ENCODE measurements at places on chromosomes 11 and 22. TPM values are rescaled to one million over a fixed set of nuclear protein-coding genes. Genes with fewer than 3 reads are reported as not detected.
A peak's percentile ranks its signal among the peaks of the same experiment; 100 is the strongest.

- no peak for DNase-seq
- no peaks in the 10 kb centered on the region for H3K36me3 ChIP-seq
- no peaks in the 10 kb centered on the region for H3K4me1 ChIP-seq
- H3K4me3 ChIP-seq = no peak overlapping the region
These were observed 104.6 kb downstream of the ATXN10 start for GRCh38 chr22:45776313-45776585.

DNA sequence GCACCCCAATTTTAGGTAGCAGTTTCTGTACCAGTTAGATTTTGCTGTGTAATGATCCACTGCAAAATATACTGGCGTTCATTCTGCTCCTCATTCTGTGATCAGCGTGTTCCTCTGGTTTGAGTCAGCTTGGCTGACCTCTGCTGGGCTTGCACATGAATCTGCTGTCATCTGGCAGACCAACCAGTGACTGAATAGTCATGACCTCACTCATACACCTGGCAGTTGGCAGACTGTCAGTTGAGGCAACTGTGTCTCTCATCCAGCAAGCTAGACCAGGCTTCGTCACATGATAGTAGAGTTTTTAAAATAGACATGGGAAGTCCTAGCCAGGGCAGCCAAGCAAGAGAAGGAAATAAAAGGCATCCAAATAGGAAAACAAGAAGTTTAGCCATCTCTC is 316.3 kb upstream of the LARGE1 start:
- H3K27me3 ChIP-seq = no peaks in the 10 kb centered on the region
- no peaks in the 10 kb centered on the region for H3K36me3 ChIP-seq
- DNase-seq = no peak
- H3K4me3 ChIP-seq = no peak overlapping the region

- H3K27ac ChIP-seq = no peak overlapping the region
- H3K4me1 ChIP-seq = no peaks in the 10 kb centered on the region
- no peaks in the 10 kb centered on the region for H3K27me3 ChIP-seq
- DNase-seq = no peak
These were observed 225.1 kb downstream of the SWAP70 start for GRCh38 chr11:9888938-9889337.

- H3K27me3 ChIP-seq = no peaks in the 10 kb centered on the region
- no peak overlapping the region for H3K27ac ChIP-seq
- no peaks in the 10 kb centered on the region for H3K4me1 ChIP-seq
- H3K36me3 ChIP-seq = no peaks in the 10 kb centered on the region
These were observed 474.1 kb downstream of the MN1 start for GRCh38 chr22:27327497-27327896.

- H3K27ac ChIP-seq = peak overlapping the region; percentile 92
- DNase-seq = no peak
- H3K4me3 ChIP-seq = peak overlapping the region; percentile 90
- peaks cover 34% of the 10 kb centered on the region for H3K4me1 ChIP-seq
- peaks cover 19% of the 10 kb centered on the region for H3K36me3 ChIP-seq
- no peaks in the 10 kb centered on the region for H3K27me3 ChIP-seq
These were observed 935 bp downstream of the LAMTOR1 start for GRCh38 chr11:72102162-72102561.

GRCh38 chr11:120384476-120384875 is 48.3 kb downstream of the ARHGEF12 start:
- H3K27ac ChIP-seq = no peak overlapping the region
- no peak overlapping the region for H3K4me3 ChIP-seq
- peaks cover 56% of the 10 kb centered on the region for H3K4me1 ChIP-seq
- H3K36me3 ChIP-seq = no peaks in the 10 kb centered on the region

- peak overlapping the region; percentile 82 for H3K27ac ChIP-seq
- no peaks in the 10 kb centered on the region for H3K27me3 ChIP-seq
- peaks cover 23% of the 10 kb centered on the region for H3K4me1 ChIP-seq
- DNase-seq = peak; percentile 19
These were observed 121.9 kb upstream of the MTMR2 start for GRCh38 chr11:96045622-96046456.

Gene CENPM
- not detected for total RNA-seq

All from thoracic aorta (tissue), 2 donors.